Right atrium auricular region (tissue), 2 donors: ENCODE measurements at places on chromosomes 12 and 14.
A peak's percentile ranks its signal among the peaks of the same experiment; 100 is the strongest.

DNA sequence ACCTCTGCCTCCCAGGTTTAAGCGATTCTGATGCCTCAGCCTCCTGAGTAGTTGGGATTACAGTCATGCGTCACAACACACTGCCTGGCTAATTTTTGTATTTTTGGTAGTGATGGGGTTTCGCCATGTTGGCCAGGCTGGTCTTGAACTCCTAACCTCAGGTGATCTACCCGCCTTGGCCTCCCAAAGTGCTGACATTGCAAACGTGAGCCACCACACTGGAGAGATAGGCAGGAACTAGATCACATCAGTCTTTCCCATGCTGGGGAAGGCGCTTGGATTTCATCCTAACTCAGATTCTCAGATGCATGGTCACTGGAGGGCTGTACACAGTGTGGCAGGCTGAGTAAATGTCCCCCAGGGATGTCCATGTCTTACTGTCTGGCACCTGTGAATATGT lies 18.0 kb upstream of the ORAI1 start:
- DNase-seq: no peak

GRCh38 chr12:124754949-124755800 lies 108.5 kb downstream of the SCARB1 start:
- peak; percentile 97 for DNase-seq

GRCh38 chr12:12502815-12503151 lies 59.9 kb downstream of the DUSP16 start:
- DNase-seq: no peak

- no peak for DNase-seq
These were observed 191.8 kb downstream of the DACT1 start for GRCh38 chr14:58829594-58829993.

GRCh38 chr12:4036671-4037271 lies 163.6 kb upstream of the PARP11 start:
- DNase-seq: no peak

GRCh38 chr14:87805315-87805723 lies 187.7 kb downstream of the GALC start:
- DNase-seq: no peak

DNA sequence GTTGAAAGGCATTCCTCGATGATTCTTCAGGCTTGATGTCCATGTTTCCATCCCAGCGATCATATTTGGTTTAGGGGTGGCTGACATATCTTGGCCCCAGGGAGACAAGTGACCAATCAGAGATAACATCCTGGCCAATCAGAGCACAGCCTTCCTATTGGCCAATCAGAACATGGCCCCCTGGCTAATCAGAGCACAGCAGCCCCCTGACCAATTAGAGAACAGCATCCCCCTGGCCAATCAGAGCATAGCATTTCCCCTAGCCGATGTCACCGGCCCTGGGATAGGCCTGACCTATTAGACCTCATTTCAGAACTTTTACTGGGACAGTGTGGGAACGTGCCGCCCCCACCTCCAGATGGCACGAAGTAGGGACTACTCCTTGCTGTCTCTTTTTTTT lies 182.2 kb downstream of the AACS start:
- no peak for DNase-seq

- DNase-seq: no peak
These were observed 96.0 kb upstream of the NEDD1 start for GRCh38 chr12:96811083-96811482.

- DNase-seq: no peak
These were observed 57.2 kb upstream of the JDP2 start for GRCh38 chr14:75370416-75371205.

GRCh38 chr12:13176256-13176655 lies 20.3 kb upstream of the EMP1 start:
- DNase-seq: no peak

DNA sequence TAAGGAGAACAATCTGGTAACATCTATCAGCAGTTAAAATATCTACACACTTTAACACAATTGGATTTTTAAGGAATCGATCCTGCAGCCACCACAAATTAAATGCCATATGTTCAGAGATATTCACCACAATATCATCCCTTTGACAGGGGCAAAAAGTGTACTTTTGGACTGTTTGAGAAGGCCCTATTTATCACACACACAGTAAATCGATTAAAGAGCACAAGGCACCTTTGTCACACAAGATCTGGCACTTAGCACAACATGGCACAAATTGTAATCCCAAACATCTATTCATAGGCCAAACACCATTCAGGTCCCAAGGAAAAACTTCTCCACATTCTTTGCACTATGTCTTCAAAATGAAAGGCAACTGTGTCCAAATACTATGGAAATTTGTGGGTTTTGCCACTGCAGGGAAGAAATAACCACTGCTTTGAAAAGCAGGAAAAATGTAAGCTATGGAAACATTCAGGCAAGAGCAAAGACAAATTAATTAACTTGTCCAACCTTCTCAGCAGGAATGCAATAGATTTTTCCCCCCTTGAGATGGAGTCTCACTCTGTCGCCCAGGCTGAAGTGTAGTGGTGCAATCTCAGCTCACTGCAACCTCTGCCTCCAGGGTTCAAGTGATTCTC lies 282.5 kb upstream of the TMPO start:
- no peak for DNase-seq

GRCh38 chr14:65151609-65151956 lies 49.3 kb upstream of the MAX start:
- no peak for DNase-seq

DNA sequence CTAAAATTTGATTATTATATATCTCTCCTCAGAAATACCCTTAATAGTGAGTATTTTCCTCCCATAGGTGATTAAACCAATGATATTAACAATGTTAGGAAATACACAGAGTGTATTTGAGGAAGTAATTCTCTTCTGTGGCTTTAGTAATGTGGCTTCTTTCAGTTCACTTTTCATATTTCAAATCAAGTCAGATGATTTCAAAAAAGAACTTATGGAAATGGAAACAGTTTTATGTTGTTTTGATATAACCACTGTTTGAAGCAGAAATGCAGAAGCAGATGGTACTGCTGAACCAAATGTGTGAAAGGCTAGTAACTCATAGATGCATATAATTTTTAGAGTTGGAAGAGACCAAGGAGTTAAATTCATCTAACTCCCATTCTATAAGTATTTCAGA lies 1.9 kb upstream of the GPR33 start:
- no peak for DNase-seq

- no peak for DNase-seq
These were observed 13.6 kb upstream of the FOXJ2 start for GRCh38 chr12:8018666-8019581.

DNA sequence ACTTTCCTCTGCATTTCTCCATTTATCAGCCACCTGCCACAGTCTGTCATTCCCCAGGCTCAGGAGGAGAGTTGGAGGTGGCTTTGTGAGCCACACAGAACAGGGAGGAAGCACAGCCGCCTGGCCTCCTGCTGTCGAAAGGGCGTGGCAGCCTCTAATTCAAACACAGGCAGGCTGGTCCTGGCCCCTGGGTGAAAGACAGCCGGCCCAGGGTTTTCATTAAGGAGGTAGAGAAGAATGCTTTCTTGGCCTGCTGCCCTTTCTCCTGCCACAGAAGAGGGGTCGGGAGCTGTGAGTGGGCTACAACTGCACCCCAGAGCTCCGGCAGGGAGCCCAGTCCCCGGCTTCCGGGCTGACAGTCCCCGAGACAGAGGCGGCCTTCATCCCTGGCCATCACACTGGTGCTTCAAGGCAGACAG lies 108.6 kb upstream of the FZD10 start:
- DNase-seq: no peak

DNA sequence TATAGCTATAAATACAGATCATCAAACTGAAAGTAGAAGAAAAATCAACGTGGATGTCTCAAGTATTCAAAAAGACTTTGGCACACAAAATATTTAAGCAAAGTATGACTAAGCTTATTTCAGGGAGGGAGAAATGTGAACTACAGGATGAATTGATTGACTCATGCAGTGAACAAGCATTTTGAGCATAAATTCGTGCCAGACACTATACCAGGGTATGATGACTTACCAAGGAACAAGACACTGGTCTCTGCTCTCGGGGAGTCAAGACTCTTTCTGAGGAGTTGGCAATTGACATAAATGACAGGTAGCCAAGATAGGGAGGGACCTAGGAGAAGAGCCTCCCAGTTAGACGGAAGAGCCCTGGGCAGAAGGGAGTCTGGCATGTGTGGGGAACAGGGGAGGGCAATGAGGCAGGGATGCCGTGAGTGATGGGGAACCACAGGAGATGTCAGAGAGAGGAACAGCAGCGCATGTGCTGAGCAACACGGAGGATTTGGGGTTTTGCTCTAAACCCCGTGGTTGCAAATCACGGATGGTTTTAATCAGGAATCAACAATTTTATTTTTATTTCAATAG lies 115.2 kb downstream of the TMEM132D start:
- DNase-seq: no peak

- DNase-seq: no peak
These were observed 374.1 kb downstream of the ADGRD1 start for GRCh38 chr12:131327521-131328488.

DNA sequence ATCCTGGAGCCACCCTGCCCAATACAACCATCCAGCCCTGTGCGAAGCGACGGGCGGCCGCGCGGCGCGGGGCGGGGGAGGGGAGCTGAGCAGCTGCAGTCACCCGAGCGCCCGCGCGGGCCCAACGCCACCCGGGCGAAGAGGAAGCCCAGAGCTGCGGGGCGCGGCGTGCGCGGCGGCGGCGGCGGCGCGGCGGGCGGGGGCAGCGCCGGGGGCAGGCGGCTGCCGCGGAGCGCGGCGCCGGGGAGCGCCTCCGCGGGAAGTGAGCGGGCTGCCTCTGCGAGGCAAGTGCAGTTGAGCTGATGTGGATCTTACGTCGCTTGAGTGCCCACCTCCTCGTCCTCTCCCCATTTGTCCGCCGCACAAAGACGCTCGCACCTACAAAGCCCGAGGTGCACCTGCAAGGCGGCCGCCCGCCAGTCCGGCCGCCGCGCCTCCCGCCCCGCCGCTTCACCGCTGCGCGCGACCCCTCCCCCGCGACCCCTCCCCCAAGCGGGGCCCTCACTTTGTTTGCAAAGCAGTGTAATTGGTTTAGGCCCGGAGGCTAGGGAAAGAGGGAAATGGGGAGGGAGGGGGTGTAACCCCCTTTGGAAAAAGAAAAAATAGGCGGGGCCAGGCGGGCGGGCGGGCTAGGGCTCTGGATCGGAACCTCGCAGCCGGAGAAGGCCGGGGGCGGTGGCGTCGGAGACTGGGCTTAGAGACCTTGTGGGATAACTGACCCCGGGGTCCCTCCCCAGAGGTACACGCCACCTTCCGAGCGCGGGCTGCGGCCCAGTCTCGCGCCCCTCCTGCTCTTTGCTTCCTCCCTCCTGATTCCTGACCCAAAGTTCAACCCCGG lies at the start of the genes FOXA1 and TTC6:
Gene FOXA1 (minus strand): TSS at position 279 of the 838 bp plus-strand sequence. CDS start 277 bp downstream, at position 2.
Gene TTC6 (plus strand): TSS at position 659 of the 838 bp plus-strand sequence. CDS start 26,436 bp downstream, outside the sequence.
- DNase-seq: no peak

DNA sequence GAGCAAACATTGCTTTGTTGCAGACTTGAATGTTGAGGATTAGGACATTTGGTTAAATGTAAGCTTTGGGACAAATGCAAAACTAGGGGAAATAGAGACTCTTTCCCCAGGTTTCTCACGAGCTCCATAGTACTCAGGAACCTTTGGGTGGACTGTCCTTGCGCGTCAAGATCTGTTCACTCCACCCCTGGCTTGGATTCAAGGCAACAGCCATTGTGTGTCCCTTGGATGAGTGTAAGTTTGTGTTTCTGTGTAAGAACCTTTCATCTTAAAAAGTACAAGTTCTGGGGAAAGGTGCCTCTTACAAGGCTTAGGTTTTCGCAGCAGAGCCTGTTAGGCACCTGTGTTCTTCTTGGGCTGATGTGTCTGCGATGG lies 3.7 kb downstream of the SUSD6 start:
- DNase-seq: no peak

DNA sequence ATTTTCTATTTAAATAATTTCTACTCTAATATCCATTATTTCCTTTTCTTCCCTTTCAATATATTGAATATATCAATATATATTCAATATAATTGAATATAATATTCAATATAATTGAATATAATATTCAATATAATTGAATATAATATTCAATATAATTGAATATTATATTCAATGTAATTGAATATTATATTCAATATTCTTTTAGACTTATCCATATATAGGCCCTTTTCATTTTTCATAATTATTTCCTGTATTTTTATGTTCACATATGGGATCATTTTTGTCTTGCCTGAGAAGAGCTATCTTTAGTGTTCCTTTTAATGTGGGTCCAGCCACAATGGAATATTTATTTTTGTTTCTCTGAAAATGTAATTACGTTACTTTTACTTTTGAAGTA lies 88.9 kb upstream of the ESRRB start:
- no peak for DNase-seq

- no peak for DNase-seq
These were observed 18.6 kb downstream of the CINP start for GRCh38 chr14:102344084-102344483.
